ENCODE measurements at places on chromosomes 3 and 15.

DNA sequence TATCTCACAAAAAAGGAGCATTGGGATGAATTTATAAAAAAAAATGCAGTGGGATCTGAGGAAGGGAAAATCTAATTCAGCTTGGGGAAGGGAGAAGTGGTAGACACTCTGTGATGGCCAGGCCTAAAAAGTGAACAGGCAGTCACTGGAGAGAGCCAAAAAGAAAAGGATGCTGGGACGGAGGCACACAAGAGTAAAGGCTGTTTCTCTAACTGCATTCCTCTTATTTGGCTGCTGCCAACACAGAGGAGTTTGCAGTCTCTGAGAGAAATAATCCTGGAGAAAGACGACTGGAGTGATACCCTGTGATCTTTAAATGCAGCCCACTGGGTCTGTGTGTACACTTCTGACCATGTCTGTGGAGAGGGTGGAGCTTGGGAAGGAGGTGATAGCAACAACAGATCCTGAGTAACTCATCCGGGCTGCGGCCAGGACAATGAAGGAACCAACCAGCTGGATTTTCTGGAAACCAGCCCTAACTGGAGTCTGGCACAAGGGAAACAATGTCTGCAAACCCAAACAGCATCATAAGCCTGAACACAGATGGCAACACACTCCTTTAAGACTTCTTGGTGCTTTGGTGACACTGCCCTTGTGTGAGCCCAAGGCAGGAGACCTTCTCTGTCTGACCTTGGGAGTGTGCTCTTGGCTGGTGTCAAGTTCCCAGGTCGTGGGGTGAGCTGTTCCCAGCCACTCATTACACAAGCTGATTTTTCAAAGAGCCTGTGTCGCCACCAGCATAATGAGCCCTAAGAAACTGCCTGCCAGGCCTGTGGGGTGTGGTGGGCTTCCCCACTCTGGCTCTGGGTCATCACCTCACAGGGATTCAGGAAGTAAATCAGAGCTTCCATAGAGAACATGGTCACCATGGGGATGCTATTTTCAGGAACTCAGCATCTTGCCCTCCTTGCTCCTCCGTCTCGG, 8.0 kb downstream of the FYCO1 start:
- no peak for DNase-seq

DNA sequence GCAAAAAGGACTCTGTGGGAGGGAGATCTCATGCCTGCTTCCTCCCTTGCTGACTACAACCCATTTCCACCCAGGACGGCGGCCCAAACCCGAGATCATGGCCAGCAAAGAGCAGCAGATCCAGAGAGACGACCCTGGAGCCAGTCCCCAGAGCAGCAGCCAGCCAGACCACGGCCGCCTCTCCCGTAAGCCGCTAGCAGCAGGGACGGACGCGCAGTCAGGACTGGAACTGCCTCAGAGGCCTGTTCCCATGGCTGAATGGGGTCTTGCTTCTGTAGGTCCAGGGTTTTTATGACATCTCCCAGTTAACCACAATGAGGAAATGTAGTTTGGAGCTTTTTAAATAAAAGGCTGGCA, 67.2 kb downstream of the BOC start:
- DNase-seq = no peak

DNA sequence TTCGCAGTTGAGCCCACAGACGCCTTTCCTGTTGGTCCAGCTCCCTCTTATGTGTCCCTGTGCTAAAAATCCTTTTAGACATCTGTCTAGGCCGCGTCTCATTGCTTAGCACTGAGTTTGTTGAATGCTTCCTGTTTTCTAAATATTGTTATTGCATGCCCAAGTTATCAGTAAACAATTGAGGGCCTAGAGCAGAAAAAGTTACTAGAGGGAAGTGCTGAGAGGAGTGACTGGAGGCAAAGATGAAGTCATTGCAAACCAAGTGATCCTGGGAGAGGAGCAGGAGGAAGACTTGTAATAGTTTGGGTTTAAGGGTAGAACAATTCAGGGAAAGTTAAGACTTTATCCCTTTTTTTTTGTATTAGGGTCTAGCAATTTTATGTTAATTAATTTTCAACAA, 88.1 kb downstream of the DCUN1D1 start:
- DNase-seq = no peak

- no peak for DNase-seq
Observed at GRCh38 chr3:45236964-45237363, 10.9 kb upstream of the TMEM158 start.

GRCh38 chr3:136505676-136506075, 246.5 kb downstream of the STAG1 start:
- DNase-seq = no peak

DNA sequence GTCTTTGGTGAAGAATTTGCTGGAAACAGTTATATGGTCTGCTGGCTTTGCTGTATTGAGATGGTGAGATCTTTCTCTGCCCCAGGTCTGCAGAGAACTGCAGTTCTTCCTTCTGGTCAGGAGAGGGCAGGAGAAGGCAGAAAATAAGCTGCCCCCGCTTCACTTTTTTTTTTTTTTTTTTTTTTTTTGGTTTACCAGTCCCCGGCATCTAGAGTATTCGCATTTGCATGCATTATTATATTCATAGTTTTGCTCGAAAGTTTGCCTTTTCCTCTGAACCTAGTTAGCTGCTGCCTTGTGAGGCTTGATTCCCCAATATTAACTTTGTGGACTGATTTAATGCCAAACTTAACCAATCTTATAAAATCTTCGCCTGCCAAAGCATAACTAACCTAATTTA, 10.6 kb upstream of the PARL start:
- peak; percentile 71 for DNase-seq

GRCh38 chr3:189659571-189659970, 28.4 kb downstream of the TP63 start:
- DNase-seq = no peak

- DNase-seq = no peak
Observed at GRCh38 chr3:71514621-71515020, 68.9 kb downstream of the FOXP1 start.

- DNase-seq = no peak
Observed at GRCh38 chr3:67699882-67700281, 45.5 kb upstream of the SUCLG2 start.

- DNase-seq = no peak
Observed at GRCh38 chr3:181631901-181632300, 79.8 kb upstream of the SOX2 start.

- no peak for DNase-seq
Observed at GRCh38 chr3:194294199-194294894, 56.8 kb downstream of the CPN2 start.

- DNase-seq = no peak
Observed at GRCh38 chr3:138043266-138044029, 33.5 kb downstream of the CLDN18 start.

DNA sequence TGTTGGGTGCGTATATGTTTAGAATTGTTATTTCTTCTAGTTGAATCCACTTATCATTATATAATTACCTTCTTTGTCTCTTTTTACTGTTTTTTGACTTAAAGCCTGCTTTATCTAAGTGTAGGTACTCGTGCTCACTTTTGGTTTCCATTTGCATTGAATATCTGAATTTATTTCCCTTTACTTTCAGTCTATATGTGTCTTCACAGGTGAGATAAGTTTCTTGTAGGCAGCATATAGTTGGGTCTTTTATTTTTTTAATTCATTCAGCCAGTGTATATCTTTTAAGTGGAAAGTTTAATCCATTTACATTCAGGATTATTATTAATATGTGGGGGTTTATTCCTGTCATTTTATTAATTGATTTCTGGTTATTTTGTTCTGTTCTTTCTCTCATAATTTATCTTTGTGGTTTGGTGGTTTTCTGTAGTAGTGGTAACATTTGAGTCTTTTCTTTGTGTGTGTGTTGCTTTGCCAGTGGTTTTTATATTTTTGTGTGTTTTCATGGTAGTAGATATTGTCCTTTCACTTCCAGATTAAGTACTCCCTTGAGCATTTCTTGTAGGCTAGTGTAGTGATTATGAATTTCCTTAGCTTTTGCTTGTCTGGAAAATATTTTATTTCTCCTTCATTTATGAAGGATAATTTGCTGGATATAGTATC, 27.3 kb downstream of the STT3B start:
- DNase-seq = no peak

- DNase-seq = no peak
Observed at GRCh38 chr3:149832086-149832485, 19.1 kb downstream of the RNF13 start.

- DNase-seq = peak; percentile 13
Observed at GRCh38 chr15:42385206-42385979, 26.1 kb downstream of the CAPN3 start.

GRCh38 chr15:66883284-66883911, 181.4 kb downstream of the SMAD6 start:
- DNase-seq = no peak

DNA sequence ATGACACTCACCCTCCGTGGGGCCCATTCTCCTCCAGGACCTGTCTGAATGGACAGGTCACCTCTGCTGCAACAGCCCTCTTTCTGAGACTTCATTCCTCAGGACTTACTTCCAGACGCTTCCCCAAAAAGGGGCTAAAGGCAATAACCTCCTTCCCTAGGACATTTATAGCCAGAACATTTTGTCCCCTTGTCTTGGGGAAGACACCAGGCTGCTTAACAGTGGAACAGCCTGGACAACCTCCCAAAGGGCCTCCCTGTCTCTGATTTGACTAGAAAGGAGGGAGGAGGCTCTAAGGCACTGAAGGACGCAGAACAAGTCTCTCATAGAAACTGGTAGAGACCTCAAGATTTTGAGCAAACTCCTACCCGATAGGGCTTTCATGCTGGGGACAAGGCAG, 32.7 kb downstream of the ADCY5 start:
- no peak for DNase-seq

DNA sequence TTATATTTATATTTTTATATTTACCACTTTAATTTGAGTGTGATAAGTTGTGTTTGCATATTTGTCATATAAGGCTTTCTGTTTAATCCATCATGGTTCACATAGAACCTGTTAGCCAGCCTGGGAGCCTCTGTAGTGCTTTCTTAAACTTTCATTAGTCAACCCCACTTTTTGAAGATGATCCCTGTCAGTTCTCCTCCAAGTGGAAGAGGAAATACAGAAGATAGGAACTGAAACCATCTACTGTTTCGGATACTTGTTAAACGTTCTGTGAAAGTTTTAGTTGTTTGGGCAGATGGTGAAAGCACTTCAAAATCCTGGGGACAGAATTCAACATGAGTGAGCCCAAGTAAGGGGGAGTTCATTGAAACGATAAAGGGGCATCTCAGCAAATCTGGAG, 4.6 kb upstream of the SAMMSON start:
- no peak for DNase-seq

DNA sequence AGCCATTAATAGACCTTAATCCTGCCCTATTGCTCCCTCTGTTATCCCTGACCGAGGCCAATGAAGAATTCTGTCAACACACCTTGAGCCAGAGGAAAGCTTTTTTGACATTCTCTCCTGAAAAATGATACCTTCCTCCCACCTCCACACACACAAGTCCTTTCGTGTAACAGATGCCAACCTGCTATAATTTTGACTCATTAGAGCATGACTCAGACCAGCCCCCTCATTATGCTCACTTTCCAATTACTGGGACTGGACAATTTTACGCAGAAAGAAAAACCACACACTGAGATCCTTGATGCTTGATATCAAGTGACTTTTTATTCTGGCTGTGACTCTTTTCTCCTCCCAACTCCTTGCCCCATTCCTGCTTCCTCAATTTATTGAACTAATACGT, 50.9 kb downstream of the LSAMP start:
- DNase-seq = no peak

DNA sequence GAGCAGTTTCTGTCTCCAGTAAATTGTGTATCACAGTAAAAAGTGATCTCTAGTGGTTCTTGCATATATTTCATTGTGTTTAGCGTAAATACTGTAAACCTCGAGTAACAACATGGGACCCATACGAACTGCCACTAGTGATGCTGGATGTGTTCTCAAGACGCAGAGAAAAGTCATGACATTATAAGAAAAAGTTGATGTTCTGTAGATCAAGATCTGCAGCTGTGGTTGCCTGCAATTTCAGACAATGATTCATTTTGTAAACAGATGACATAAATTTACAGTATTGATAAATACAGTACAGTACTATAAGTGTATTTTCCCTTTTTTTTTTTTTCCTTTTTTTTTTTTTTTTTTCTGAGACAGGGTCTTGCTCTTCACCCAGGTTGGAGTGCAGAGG, 100.1 kb downstream of the DPH6 start:
- DNase-seq = no peak

Data from CD4-positive, alpha-beta T cell treated with Interleukin-17A for 1 hour (primary cell).